ENCODE measurements at places on chromosomes 5 and 9.
A peak's percentile ranks its signal among the peaks of the same experiment; 100 is the strongest.

DNA sequence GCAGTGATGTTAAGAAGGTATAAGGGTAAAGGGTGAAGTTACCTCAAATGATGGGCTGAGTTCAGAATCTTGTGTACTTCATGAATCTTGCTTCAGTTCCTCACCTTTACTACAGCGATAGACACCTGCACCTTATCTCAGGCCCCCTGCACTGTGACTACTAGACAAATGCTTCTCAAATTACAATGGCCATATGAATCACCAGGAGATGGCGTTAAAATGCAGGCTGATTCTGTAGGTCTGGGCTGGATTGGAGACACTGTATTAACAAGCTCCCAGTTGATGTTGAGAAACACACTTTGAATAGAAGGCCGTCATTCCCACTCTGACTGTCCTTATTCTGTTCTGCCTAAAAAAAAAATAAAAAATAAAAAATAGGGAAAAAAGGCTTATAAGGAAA lies 29.8 kb downstream of the TARS1 start:
- no peak for DNase-seq

- no peak for DNase-seq
Measured at GRCh38 chr9:123637606-123637944, 281.6 kb downstream of the CRB2 start.

DNA sequence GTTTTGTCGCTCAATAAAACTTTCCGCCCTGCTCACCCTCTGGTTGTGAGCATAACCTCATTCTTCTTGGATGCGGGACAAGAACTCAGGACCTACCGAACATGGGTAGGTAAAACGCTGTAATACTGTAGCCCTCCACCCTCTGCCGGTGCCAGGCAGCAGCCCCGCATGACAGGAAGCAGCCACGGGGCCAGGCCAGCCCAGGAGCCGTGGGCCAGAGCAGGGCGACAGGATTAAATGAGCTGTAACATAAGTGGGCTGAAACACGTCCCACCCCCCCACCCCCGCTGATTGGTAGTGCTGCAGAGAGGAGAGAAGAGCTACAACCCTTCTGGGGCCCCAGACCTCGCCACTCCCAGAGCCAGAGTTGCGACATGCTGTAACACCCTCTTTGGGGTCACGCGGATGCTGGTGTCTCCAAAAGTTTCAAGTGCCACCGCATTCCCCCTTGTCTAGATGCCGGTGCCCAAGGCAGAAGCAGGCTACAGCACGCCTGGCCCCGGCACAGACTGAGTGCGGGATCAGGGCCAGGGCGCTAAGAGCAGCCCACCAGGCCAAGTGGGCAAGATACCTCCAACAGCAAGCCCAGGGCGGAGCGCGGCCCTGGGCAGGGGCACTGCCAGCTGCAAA lies 81.8 kb downstream of the FBXW11 start:
- no peak for DNase-seq

DNA sequence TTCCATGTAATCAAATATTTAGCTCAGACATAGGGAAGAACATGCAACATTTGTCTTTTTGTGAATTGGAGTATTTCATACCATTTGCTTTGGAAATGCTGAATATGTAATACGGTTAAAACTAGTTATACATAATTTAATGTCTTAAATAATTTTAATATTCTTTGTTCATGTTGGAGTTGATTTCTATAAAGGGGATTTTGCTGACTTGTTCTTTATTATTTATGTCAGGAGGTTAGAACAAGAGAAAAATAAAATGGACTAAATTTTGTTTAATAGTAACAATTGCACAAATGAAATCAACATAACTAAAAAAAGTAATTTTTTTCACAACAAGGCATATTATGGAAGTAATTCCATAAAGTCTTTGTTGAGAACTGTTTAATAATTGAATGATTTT lies 170.0 kb upstream of the CDH18 start:
- DNase-seq: no peak

GRCh38 chr5:159100025-159100781 lies 487 bp upstream of the EBF1 start:
- DNase-seq: peak; percentile 83

- peak; percentile 69 for DNase-seq
Measured at GRCh38 chr5:159156426-159157238, 52.7 kb downstream of the RNF145 start.

GRCh38 chr9:120936011-120936763 lies 9.6 kb upstream of the TRAF1 start:
- DNase-seq: peak; percentile 91

- no peak for DNase-seq
Measured at GRCh38 chr5:173823721-173824567, 64.2 kb upstream of the CPEB4 start.

DNA sequence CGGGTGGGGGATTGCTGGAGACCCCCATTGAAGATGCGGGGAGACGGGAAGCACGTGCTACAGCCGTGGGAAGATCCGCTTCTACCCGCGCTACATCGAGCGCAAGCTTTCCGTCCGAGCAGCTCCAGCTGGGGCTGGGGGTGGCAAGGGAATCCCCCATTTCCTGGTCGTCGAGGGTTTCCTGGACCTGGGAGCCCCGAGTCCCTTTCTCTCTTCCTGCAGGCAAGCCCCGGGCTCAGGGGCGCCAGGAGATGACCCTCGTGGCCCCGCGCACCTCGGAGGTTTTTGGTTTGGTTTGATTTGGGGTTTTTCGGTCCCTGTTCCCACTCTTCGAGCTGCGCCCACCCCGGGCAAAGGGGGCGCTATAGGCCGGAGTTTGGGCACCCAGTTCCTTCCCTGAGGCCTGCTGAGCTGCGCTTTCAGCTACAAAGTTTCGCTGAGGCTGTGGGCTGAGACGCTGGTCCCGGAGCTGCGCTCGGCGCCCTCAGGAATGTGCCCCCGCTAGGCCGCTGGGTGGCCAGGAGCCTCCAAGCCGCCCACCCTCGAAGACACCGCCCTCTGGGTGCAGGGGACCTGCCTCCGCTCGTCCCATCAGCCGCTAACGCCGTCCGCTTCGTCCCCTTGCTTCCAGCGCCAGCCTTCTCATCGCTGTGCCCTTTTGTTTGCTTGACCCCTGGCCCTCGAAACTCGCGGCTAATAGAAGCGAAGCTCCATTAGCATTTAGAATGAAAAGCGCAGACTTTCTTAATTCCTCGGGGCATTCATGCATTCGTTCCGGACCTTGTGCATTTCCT lies 2.9 kb downstream of the NR4A3 start:
- peak; percentile 69 for DNase-seq

DNA sequence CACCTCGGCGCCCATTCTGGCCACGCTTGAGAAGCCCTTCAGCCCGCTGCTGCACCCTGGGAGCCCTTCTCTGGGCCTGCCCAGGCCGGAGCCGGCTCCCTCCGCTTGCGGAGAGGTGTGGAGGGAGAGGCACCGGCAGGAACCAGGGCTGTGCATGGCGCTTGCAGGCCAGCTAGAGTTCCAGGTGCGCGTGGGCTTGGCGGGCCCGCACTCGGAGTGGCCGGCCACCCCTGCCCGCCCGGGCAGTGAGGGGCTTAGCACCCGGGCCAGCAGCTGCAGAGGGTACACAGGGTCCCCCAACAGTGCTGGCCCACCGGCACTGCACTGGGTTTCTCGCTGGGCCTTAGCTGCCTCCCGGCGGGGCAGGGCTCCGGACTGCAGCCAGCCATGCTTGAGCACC lies 72.3 kb upstream of the SYK start:
- DNase-seq: no peak

- no peak for DNase-seq
Measured at GRCh38 chr9:86809759-86810367, 137.4 kb downstream of the GAS1 start.

GRCh38 chr9:86491468-86492266 lies 137.5 kb upstream of the TUT7 start:
- DNase-seq: no peak

GRCh38 chr5:133930061-133930812 lies 38.2 kb downstream of the C5orf15 start:
- DNase-seq: peak; percentile 45

GRCh38 chr5:139524446-139524845 lies 36.7 kb upstream of the UBE2D2 start:
- DNase-seq: no peak

- no peak for DNase-seq
Measured at GRCh38 chr5:88665750-88666215, 217.2 kb downstream of the MEF2C start.

DNA sequence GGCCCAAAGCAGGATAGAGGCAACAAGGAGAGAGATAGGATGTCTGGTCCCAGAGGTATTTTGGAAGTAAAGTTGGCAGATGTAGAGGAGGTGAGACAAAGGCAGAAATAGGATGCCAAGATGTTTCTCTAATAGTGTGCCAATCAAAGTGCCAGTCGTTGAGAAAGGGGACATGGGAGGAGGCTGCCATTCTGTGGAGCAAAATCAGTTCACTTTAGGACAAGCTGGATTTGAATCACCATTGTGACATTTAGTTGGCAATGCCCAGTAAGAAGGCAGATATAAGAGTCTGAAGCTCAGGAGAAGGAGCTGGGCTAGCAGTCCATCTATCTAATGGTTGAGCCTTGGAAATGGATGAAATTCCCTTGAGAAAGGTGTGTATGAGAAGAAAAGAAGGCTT lies 53.8 kb downstream of the ADRB2 start:
- DNase-seq: no peak

DNA sequence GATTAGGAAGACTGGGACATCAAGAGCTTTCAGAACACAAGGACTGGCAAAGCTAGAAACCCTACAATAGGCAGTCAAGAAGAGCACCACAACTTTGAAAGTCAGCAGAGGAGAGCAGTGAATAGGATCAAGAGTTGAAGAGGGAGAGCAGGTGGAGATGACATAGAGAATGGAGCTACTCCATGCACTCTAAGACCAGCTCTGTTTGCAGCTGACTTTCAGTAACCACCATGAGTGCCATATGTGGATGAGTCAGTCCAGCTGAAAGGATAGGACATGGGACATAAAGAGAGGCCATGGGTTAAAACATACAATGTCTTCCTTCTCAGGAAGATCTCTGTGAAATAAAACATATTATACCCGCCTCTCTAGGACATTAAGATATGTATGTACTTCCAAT lies 289.1 kb upstream of the KLF4 start:
- DNase-seq: peak; percentile 23

DNA sequence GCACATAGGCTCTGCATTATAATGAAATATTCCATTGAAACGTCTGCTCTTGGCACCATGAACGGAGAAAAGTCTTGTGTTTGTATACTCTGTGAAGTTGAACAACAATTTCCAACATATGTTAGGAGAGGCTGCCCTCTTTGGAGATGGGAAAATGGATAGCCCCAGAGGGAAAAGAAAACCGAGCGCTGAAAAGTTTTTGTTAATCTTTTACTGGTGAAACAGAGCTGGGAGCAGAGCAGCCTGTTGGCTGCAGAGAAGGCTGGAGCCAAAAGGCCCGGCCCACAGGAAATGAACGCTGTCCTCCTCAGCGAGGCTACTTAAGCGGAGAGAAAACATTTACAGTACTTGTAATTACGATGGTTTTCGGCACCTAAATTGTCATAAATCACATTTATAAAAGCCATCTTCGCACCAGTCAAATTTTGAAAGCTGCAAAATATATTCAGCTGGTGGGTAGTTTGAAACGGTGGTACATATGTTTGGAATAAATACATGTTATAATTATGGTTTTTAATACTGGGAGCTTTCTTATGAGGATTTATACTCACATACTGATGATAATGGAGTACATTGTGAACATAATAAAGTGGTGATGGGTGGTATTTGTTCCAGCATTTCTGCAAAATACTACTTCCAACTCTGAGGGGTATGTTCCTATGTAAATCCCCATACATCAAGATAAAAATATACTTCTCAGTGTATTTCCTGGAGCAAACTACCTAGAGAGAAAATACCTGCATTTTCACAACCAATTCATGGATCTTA lies 129.6 kb upstream of the CNTLN start:
- DNase-seq: no peak

DNA sequence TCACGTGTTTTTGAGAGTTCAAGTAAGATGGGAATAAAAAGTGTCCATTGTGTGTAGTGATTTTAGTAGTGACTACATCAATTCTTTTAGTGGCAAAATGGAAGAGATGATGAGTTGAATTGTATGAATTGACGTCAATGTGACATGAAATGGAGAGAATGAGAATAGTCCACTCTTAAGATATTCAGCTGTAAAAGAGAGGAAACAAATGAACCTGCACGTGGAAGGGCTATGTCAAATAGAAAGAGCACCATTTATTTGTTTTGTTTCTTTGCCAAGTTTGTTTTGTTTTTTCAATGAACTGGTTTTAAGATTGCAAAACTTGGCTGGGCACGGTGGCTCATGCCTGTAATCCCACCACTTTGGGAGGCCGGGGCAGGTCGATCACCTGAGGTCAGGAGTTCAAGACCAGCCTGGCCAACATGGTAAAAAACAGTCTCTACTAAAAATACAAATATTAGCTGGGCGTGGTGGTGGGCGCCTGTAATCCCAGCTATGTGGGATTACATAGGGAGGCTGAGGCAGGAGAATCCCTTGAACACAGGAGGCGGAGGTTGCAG lies 453.8 kb downstream of the TAF11L14 start:
- DNase-seq: no peak

GRCh38 chr5:158966716-158967115 lies 133.0 kb downstream of the EBF1 start:
- DNase-seq: no peak

DNA sequence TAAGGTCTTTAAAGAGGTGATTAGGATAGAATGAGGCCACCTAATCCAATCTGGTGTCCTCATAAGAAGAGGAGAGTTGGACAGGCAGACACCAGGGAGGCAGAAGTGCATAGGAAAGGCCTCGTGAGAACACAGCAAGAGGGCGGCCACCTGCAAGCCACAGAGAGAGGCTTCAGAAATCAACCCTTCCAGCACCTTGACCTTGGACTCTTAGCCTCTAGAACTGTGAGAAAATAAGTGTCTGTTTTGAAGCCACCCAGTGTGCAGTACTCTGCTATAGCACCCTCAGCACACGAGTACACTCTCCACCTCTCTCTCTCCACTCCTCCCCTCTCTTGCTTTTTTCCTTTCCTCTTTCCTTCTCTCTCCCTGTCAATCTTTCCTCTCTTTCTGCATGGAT lies 26.8 kb downstream of the NIPAL4 start:
- DNase-seq: no peak

- peak; percentile 97 for DNase-seq
Measured at GRCh38 chr9:72362680-72363139, 2.3 kb downstream of the ZFAND5 start.

DNA sequence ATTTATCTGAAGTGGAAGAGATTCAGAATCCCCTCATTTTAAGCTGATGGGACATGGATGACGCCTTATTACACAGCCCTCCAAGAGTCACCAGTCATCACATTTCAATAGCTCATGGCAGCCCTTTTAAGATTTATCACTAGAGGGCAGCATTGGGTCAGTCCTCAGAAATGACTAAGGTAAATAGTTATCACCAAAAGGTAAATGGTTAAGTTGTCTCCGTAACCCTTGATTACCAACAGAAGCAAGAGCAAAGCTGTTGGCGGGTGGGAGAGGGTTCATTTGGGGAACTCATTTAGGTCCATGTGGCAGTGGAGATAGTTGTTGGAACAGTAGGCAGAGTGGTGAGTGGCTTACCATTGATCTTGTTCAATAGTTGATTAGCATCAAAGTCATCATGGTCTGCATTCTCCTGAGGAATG lies 12.0 kb upstream of the C9 start:
- peak; percentile 71 for DNase-seq

- DNase-seq: no peak
Measured at GRCh38 chr9:83166372-83166771, 103.4 kb upstream of the RASEF start.

GRCh38 chr5:113145757-113146387 lies 169.3 kb downstream of the DCP2 start:
- DNase-seq: no peak
